ENCODE measurements at places on chromosomes 13 and 19.

DNA sequence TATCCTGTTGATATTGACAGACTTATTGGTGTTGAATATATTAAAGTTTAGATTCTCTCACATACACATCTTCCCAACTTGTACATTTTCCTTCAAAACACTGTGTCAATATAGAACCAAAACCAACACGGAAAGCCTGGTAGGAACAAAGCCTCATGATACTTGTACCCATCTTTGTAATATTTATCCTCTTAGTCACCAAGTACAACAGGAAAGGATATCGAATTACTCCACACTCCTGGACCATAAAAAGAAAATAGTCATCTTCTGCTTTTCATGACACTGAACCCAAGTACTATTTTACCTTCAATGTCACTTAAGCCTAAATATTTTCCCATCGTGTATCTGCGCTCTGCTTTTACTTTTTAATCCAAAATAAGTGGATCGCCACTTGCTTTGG lies 702.9 kb upstream of the PCDH9 start:
- no peak for DNase-seq

GRCh38 chr13:33797622-33798021 lies 20.3 kb upstream of the RFC3 start:
- no peak for DNase-seq

- DNase-seq, result no peak
These were observed 14.3 kb downstream of the MISP start for GRCh38 chr19:765179-765738.

- DNase-seq, result no peak
These were observed 29.1 kb upstream of the IGFL4 start for GRCh38 chr19:46069806-46070341.
